Activated T-helper 2 cell treated with anti-CD3 and anti-CD28 coated beads, Interferon-gamma antibody, Interleukin-2, Interleukin-4, amounts not matched to agents 10 μg/mL and 5 μg/mL and 100 μg/mL, durations not matched to agents 14 hours and 24 hours and 36 hours (primary cell): ENCODE measurements at places on chromosomes 11 and 22. TPM values are rescaled to one million over a fixed set of nuclear protein-coding genes. Genes with fewer than 3 reads are reported as not detected.
A peak's percentile ranks its signal among the peaks of the same experiment; 100 is the strongest.

Gene ADM2
- 2.2 and 2.9 TPM in 2 replicates for total RNA-seq

GRCh38 chr11:79594834-79595233 lies 154.0 kb upstream of the TENM4 start:
- H3K27ac ChIP-seq = no peak overlapping the region
- no peak overlapping the region for H3K4me3 ChIP-seq
- no peaks in the 10 kb centered on the region for H3K36me3 ChIP-seq
- no peaks in the 10 kb centered on the region for H3K27me3 ChIP-seq

DNA sequence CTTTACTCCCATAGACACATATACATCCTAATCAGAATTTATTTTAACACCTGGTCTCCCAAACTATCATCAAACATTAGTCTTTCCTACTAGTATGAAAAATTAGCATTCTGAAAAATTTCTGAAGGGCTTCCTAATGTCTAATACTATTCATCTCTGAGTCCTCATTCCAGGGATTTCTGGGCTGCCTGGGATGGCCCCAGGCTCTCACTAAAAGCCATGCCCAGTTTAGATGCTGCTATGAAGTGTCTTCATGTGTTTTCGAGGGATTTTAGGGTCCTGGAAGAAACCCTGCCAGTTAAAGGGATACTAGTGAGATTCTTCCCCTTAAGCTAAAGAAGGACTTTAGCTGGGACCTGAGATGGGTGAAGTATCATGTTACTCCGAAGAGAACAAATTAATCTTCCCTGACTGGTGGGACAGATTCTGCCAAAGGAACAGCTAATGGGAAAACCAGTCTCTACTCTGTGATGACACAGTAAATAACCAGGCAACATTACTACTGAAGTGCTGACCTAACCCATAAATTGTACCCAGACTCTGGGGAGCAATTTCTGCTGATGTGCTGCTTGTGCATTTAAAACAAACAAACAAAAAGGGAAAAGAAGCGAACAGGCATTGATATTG lies 342.6 kb downstream of the SOX6 start:
- no peaks in the 10 kb centered on the region for H3K4me1 ChIP-seq
- H3K27me3 ChIP-seq = no peaks in the 10 kb centered on the region
- no peak overlapping the region for H3K27ac ChIP-seq
- H3K4me3 ChIP-seq = no peak overlapping the region

Gene RTN4R
- 1.9 and 2.2 TPM in 2 replicates for total RNA-seq

Gene CHEK1
- 109 and 110 TPM in 2 replicates for total RNA-seq

GRCh38 chr11:73158356-73159051 lies 16.4 kb upstream of the FCHSD2 start:
- no peak overlapping the region for H3K27ac ChIP-seq
- no peak for DNase-seq
- peaks cover 26% of the 10 kb centered on the region for H3K4me1 ChIP-seq
- H3K4me3 ChIP-seq = no peak overlapping the region
- H3K36me3 ChIP-seq = no peaks in the 10 kb centered on the region

Gene OR52D1
- total RNA-seq = not detected in 2 replicates

DNA sequence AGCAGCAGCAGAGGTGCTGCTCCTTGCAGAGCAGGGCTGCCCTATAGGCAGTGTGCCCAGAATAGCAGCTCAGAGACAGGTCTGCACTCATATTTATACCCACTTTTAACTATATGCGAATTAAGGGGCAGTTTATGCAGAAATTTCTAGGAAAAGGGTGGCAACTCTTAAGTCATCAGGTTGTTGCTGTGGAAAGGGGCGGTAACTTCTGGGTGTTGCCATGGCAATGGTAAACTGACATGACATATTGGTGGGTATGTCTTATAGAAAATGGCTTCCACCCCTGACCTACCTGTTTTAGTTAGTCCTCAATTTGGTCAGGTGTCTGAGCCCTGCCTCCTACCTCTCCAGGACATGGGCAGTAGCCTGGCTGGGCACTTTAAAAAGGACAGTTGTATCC lies 122.3 kb downstream of the ATXN10 start:
- no peak overlapping the region for H3K4me3 ChIP-seq
- no peaks in the 10 kb centered on the region for H3K4me1 ChIP-seq
- no peaks in the 10 kb centered on the region for H3K27me3 ChIP-seq
- no peak overlapping the region for H3K27ac ChIP-seq

GRCh38 chr22:43127166-43127908 lies 15.9 kb downstream of the MCAT start:
- DNase-seq = no peak
- no peak overlapping the region for H3K27ac ChIP-seq
- no peaks in the 10 kb centered on the region for H3K4me1 ChIP-seq
- H3K27me3 ChIP-seq = no peaks in the 10 kb centered on the region

Gene APOL6
- total RNA-seq = 21.2 and 21.9 TPM in 2 replicates

Gene ARVCF
- total RNA-seq = 3.4 and 3.9 TPM in 2 replicates

Gene CPT1A
- 45.5 and 46.6 TPM in 2 replicates for total RNA-seq

Gene MCM5
- 270 and 286 TPM in 2 replicates for total RNA-seq

DNA sequence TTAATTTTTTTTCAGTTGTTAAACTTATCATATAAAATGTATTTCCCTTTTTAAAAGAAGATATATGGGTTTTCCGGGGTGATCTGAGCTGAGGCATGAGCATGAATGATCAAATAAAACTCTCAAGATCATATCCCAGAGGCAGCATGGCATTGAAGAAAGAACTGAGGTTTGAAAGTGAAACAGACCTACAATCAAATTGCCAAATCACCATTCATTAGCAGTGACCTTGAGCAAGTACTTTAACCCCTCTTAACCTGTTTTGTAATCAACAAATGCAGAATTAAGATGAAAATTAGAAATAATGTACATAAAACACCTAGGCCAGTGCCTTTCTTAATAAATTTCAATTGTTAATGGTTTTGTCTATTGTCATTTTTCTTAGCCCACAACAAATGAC lies 116.0 kb downstream of the RBFOX2 start:
- no peaks in the 10 kb centered on the region for H3K36me3 ChIP-seq
- no peaks in the 10 kb centered on the region for H3K27me3 ChIP-seq
- H3K27ac ChIP-seq = no peak overlapping the region
- H3K4me3 ChIP-seq = no peak overlapping the region

GRCh38 chr22:46561435-46561905 lies 24.1 kb upstream of the CELSR1 start:
- H3K36me3 ChIP-seq = no peaks in the 10 kb centered on the region
- no peak overlapping the region for H3K4me3 ChIP-seq
- DNase-seq = no peak
- H3K27me3 ChIP-seq = peaks cover 3% of the 10 kb centered on the region
- peaks cover 7% of the 10 kb centered on the region for H3K4me1 ChIP-seq

DNA sequence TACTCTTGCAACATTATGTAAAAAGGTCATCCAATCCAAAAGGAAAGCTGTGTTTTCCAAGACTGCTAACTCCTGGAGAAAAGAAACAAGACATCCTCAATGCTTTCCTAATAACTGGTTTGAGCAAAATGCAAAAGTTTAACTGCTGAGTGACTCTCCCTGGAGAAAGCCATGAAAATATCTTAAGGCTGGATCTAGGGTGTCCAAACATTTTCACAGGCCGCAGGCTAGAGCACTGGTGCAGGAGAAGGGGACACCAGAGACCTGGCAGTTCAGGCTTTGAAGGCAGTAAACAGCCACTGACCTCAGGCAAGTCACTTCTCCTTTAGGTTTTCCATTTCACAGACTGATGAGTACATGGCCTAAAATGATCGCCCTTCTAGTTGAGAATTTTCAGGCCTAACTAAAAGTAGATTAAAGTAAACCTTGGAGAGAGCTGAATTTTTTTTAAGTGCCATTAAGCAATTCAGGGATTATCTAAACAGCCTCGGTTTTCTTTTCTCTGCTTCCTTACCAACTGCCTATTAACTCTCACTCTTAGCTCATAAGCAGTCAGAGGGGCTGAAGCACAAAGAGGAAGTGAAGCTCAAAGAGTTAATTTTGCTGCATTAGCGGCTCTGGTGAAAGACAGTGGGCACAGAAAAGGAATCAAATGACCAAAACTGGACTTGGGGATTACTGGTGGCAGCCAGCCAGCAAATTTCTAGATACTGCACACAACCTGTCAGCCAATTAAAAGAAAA lies 2.3 kb downstream of the CHKA start:
- no peak overlapping the region for H3K27ac ChIP-seq
- H3K36me3 ChIP-seq = peaks cover 19% of the 10 kb centered on the region
- DNase-seq = no peak
- H3K4me3 ChIP-seq = peak overlapping the region; percentile 51
- H3K27me3 ChIP-seq = no peaks in the 10 kb centered on the region

DNA sequence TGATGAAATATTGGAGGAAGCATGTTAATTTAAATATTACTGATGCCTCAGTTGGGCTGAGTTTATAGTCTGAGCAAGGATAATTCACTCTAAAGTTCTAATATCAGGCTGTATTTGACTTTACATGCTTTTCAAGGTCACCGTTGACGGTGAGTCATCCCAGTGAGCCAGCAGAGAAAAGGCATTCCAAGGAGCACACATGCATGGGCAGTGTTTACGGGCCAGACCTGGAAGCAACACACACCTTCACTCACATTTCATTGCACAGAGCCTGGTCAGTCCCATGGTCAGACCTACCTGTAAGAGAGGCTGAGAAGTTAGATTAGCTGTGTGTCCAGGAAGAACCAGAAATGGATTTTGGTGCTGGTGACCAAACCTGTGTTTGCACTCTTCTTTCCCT lies 53.5 kb downstream of the COMMD9 start:
- no peak for DNase-seq
- H3K4me3 ChIP-seq = no peak overlapping the region
- peaks cover 7% of the 10 kb centered on the region for H3K27me3 ChIP-seq

DNA sequence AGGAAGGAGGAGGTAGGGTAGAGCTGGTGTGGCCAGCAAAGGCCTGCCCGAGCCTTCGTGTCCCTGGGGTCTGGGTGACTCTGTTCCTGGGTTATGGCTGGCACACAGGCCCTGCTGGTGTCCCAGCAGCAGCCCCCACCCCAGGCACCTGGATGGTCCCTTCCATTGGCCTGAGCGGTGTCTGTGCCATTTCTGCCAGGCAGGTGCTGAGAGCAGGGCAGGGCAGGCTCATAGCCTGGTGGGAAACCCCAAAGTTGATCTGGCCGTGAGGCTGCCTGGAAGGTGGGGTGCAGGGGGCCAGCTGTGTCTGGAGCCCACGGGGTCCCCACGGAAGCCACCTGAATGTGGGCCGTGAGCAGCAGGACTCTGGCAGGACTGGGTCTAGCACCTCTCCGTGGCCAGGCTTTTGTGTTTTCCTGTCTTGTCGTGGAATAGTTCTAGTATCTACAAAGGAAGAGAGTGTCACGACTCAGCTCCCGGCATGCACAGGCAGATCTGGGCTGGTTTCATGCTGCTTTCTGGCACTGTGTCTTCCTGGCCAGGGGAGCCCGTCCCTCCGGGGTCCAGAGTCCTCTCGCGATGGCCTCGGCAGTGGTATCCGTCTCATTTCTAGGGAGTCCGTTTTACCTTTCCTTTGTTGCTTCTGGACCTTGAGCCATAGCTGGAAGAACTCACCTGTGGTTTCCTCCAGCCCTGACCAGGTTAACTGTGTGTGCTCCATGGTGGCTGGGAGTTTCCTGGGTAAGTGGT lies 83.7 kb downstream of the KCNQ1 start:
- no peak overlapping the region for H3K27ac ChIP-seq
- H3K4me3 ChIP-seq = no peak overlapping the region
- H3K36me3 ChIP-seq = no peaks in the 10 kb centered on the region
- no peak for DNase-seq
- peaks cover 7% of the 10 kb centered on the region for H3K4me1 ChIP-seq
- no peaks in the 10 kb centered on the region for H3K27me3 ChIP-seq

Gene FAM83F
- 0.07 and 0.11 TPM in 2 replicates for total RNA-seq

DNA sequence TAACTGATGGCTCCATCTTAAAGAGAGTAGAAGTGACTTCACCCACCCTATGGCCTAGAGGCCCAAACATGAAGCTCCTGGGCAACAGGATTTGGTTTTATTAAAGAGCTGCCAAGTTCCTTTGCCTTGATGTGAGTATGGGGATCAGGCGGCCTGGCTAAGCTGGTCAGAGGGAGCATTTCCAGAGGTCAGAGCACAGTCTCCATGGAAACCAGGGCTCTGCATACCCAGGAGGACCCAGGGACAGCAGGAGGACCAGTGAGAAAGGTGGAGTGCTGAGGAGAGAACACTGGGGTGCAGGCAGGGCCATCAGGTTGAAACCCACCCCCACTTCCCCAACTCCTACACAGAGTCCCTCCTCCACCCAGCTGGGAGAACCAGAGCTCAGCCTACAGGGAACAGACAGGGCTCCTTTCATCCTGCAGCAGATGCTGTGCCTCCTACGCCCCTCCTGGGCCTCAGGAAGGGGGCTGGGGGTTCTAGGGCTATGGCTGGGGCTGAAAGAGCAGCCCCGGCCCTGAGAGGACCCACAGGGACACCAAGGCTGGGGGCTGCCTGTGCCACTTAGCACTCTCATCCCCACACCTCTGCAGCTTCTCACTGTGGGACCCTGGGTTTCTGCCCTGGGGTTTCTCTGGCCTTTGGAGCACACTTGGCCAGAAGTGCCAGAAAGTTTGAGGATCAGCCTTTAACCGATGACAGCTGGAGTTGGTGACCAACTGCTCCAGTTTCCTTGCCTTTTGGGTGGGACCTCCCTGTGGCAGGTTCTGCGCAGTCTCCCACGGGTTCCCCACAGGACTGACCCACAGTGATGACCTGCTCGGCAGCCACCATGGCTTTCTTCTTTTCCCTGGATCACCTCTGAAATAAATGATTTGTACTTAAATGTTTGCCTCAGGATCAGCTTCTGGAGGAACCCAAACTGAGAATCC lies 13.8 kb upstream of the P2RY6 start:
- no peaks in the 10 kb centered on the region for H3K36me3 ChIP-seq
- no peak overlapping the region for H3K4me3 ChIP-seq
- no peak for DNase-seq
- no peak overlapping the region for H3K27ac ChIP-seq
- no peaks in the 10 kb centered on the region for H3K4me1 ChIP-seq
- H3K27me3 ChIP-seq = peaks cover 21% of the 10 kb centered on the region

GRCh38 chr11:15286465-15286864 lies 171.7 kb downstream of the INSC start:
- H3K36me3 ChIP-seq = no peaks in the 10 kb centered on the region
- H3K4me3 ChIP-seq = no peak overlapping the region
- no peak overlapping the region for H3K27ac ChIP-seq
- H3K27me3 ChIP-seq = peaks cover 2% of the 10 kb centered on the region
- DNase-seq = no peak

Gene MPZL2
- 13.9 and 14.6 TPM in 2 replicates for total RNA-seq

DNA sequence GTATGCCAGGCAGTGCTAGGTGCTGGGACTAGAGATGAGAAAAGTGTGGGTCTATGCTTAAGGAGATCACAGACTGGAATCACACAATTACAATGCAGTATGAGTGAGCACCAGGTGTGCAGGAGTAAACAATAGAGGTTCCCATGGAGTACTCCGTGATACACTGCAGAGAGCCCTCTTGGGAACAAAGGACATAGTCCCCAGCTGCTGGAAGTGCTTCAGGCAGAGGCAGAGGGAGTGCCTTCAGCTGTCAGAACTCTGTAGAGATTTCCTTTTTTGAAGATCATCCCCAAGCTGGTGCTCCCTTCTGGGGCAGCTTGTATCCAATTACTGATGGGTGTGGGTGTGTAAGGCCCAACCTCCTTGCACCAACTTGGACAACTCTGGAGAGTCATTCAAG lies 143.5 kb upstream of the PLET1 start:
- H3K4me3 ChIP-seq = no peak overlapping the region
- no peaks in the 10 kb centered on the region for H3K36me3 ChIP-seq
- H3K4me1 ChIP-seq = no peaks in the 10 kb centered on the region
- no peak overlapping the region for H3K27ac ChIP-seq
- no peak for DNase-seq
